Activated CD4-positive, alpha-beta T cell treated with anti-CD3 and anti-CD28 coated beads for 24 hours (primary cell): ENCODE measurements at places on chromosomes 1 and 21.

DNA sequence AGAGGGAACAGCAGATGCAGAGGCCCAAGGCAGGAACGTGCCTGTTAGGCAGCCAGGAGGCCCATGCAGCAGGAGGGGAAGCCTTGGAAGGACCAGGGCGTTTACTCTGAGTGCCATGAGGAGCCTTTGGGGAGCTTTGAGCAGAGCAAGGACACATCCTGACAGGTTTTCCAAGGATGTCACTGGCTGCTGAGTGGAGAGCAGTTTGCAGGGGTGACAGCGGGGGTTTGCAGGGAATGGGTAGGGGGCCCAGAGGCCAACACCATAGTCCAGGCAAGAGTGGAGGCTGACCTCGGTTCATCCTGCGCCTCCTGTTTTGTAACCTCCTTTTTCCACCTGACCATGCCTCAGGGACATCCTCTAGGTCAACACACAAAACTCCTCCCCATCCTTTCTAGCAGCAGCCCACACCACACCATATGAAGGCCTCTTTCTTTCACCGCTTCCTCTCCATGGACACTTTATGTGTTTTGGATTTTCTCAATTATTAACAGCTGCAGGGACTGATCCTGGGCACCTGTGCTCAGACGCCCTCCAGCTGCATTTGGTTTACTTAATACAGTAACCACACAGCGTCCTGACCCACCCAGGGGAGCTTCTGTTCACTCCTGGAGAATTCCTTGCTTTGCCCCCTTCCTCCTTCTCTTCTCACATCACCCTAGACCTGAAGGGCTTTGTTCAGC, 528.5 kb downstream of the MATN1 start:
- DNase-seq = no peak

GRCh38 chr1:162943622-162944021, 82.6 kb upstream of the CCDC190 start:
- DNase-seq = no peak

DNA sequence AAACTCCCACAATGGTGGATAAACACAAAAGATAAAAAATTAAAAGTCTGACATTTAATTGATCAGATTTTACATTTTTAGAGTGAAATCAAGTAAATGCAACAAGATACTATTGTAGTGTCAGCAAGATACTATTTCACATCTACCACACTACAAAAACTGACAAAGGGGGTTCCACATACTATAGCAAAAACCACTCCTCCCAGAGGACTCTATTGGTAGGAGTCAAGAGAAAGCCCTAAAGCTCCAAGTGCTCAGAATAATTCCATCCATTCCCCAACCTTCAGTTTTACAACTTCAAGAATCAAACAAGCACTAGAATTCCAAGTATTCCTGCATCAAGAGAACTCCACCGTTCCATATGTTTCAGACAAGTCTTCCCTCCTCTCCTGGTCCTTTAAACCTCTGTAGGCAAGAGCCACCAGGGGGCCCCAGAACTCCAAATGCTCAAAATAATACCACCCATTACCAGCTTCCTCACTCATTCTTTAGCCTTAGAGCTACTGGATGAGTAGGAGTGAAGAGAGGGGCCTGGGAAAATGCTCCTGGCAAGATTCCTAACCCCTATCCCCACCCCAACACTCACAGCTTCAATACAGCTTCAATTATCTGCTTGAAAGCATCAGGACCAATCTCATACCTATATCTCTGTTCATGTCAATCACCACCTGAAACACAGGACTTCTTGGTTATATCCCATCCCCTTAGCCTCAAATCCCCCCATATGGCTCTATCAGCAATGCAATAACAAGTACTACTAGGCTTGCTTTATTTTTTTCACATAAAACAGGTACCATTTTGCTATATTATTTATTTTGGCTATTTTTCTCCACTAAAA, 9.9 kb downstream of the TOR1AIP2 start:
- DNase-seq = peak; percentile 10

- DNase-seq = no peak
Observed at GRCh38 chr1:6967431-6968111, 182.3 kb downstream of the CAMTA1 start.

- DNase-seq = no peak
Observed at GRCh38 chr1:210600421-210601159, 271.9 kb downstream of the HHAT start.

DNA sequence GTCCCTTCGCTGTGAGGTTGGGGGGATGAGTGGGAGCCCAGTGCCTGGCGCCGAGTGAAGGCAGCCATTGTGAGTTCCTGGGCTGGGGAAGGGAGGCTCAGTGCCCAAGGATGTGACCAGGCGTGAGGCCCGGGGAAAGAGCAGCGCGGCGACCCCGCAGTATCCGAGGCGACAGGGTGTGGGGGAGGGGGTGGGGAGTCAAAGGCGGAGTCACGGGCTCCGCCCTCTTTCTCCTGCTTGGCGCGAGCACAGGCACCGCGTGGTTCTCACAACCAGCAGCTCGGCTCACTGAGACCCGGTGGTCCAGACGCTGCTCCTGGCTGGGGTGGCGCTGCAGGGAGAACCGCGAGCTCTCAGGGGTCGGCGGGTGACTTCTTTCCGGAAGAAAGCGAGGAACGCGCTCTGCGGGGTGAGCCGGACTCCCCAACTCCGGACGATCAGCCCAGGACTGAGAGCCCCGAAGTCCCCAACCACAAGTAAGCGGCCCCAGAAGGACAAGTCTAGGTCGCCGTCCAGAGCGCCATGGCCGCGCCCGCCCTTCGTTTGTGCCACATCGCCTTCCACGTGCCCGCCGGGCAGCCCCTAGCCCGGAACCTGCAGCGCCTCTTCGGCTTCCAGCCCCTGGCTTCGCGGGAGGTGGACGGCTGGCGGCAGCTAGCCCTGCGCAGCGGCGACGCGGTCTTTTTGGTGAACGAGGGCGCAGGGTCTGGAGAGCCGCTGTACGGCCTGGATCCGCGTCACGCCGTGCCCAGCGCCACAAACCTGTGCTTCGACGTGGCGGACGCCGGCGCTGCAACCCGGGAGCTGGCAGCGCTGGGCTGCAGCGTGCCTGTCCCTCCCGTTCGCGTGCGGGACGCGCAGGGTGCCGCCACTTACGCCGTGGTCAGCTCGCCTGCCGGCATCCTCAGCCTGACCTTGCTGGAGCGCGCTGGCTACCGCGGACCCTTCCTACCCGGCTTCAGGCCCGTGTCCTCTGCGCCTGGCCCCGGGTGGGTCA, at the start of gene HPDL:
TSS of gene HPDL (plus strand) at position 269 of the 997 bp plus-strand sequence. CDS start at position 523, 254 bp downstream.
- DNase-seq = peak; percentile 72

GRCh38 chr1:38030596-38031512, 15.7 kb downstream of the POU3F1 start:
- no peak for DNase-seq

DNA sequence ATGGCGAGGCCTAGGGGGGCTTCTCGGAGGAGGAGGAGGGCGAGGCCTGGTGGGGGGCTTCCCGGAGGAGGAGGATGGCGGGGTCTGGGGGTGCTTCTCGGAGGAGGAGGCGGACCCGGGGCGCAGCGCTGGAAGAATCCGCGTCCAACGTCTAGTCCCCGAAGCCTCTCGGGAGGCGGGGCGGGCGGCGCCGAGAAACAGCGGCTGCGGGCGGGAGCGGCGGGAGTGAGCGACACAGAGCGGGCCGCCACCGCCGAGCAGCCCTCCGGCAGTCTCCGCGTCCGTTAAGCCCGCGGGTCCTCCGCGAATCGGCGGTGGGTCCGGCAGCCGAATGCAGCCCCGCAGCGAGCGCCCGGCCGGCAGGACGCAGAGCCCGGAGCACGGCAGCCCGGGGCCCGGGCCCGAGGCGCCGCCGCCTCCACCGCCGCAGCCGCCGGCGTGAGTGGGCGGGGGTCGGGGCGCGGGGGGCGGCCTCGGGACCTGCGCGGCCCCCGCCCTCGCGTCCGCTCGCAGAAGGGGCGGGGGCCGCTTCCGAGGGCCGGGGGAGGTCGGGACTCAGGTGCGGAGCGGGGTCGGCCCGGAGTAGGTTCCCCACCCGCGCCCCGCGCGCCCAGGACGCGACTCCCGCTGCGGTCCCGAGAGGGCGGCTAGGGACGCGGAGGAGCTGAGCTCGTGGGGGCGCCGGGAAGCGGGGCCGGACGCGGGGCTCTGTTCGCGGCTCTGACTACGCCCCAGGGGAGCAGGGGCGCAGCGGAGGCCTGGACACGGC, at the start of gene KLHL17:
TSS of gene KLHL17 (plus strand) at position 222 of the 769 bp plus-strand sequence. CDS start at position 332, 110 bp downstream.
- DNase-seq = peak; percentile 79

DNA sequence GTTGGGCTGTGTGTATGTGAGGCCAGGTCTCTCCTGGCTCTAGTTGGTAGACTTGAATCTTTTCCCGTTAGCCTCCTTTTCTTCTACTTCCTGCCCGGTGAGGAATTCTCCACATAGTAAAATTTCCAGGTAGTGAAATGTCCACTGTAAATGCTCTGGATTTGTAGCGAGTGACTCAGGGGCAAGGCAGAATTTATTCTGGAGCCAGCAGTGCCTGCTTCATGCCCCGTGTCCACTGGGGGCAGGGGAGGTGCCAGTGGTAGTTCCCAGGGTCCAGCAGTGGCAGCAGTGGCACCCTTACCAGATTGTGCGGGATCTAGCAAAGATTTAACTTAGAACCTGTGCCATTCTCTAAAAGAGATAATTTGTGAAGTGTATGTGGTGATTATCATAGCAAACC, 74.5 kb upstream of the USP24 start:
- DNase-seq = no peak

- no peak for DNase-seq
Observed at GRCh38 chr1:216908126-216908525, 184.9 kb upstream of the ESRRG start.

GRCh38 chr1:240611619-240612480, at the start of gene GREM2:
GREM2 (minus strand) TSS chr1:240612155; CDS start chr1:240493475, 118,680 bp downstream.
- DNase-seq = peak; percentile 4

GRCh38 chr1:16630661-16631247, 17.4 kb upstream of the NBPF1 start:
- DNase-seq = no peak

- DNase-seq = no peak
Observed at GRCh38 chr1:213817156-213817555, 170.6 kb upstream of the PROX1 start.

GRCh38 chr21:45471525-45472221, 66.7 kb downstream of the COL18A1 start:
- no peak for DNase-seq

DNA sequence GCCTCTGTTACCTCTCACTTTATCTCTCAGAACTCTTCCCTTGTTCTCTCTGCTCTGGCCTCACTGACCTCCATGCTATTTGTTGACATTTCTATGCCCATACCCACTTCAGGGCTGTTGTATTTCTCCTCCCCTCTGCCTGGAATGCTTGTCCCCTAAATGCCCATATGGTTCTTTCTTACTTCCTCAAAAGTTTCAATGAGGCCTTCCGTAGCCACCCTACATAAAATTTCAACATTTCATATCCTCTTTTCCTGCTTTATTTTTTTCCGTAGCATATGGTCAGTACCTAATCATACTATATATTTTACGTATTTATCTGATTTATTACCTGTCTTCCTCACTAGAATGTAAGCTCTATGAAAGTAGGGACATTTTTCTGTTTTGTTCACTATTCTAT, 47.1 kb upstream of the ZYG11A start:
- DNase-seq = no peak

DNA sequence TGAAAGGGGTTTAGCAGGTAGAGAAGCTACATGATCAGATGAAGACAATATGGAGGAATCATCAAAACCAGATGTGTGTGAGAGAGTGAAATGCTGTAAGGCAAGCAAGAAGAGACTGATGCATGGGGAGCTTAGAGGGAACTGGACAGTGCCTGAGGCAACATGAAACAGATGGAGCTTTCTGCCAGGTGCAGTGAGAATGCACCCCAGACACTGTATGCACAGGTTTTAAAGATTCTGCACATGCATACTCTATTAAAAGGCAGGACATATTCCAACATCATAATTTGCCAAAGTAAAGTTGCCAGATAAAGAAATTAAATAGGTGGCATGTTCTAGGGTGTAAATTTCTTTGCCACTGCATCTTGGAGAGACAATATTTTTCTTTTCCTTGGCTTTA, 200.1 kb downstream of the AMY1C start:
- no peak for DNase-seq

GRCh38 chr1:83615370-83615769, 383.6 kb downstream of the TTLL7 start:
- no peak for DNase-seq

DNA sequence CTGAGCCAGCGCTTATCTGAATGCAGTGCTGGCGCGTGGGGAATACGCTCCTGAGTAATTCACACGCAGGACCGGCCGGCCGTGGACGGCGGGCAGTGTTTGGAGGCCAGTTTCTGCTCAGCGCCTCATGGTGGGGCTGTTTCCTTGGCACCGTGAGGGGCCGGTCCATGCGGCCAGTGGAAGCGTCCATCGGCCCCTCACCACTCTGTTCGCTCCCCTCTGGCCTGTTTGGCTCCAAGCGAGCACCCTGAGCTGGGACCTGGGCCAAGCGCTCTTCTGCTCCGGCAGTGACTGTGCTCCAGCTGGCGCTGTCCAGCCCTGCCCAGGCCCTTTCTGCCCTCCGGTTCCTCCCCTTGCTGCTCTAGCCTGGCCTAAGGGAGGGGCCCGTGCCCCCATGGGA, 16.3 kb upstream of the PLCH2 start:
- DNase-seq = no peak

- no peak for DNase-seq
Observed at GRCh38 chr1:204730826-204731459, 45.4 kb upstream of the LRRN2 start.

DNA sequence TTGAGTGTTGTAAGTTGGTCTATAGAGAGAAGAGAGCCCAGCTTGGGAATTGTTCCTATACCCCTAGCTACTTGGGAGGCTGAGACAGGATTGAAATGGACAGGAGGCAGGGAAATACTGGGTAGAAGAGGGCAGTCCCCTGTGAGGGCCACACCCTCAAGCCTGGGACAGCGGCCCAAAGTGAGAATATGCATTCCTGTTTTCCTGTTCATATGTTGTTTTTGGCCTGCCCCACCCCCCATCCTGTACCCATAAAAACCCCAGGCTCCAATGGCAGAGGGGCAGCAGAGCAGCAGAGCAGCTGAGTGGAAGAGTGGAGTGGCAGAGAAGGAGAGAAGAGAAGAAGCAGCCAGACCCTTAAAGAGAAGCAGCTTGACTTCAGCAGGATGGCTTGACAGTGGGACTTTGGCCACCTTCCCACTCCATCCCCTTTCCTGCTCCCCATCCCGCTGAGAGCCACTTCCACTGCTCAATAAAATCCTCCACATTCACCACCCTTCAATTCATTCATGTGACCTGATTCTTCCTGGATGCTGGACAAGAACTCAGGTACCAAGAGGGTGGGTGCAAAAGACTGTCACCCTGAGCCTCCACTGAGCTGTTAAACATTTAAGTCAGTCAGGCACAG, 70.6 kb upstream of the PUM1 start:
- DNase-seq = no peak

DNA sequence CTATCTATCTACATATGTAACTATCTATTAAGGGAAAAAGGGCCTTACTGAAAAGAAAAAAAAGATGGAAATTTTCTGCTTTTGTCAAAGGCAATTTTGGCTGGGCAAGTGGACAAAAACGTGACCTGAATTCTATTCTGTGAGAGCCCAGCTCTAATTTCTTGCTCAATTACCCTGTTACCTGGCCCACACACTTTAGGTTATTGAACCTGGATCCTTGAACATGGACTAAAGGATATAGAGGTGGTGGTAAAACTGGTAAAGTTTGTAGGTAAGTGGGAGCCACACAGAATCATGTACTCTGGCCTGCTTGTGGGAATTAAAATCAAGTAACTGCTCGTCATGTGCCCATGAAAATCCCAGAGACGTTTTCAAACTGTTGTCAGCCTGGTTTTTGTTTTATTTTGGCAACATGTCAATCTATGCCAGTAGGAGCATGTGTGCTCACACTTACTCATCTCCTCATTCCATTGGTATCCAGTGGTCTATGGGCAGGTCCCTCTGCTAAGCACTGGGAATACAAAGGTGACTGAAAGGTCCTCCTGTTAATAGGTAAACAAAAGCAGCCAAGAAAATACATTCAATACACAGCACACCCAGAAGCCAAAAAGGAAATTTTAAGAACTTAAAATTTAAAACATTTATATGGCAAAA, 113.7 kb upstream of the WARS2 start:
- DNase-seq = no peak

GRCh38 chr1:59331686-59332620, 35.1 kb downstream of the FGGY start:
- no peak for DNase-seq
